Fibroblast of lung (primary cell): ENCODE measurements at places on chromosomes 2 and 18. TPM values are rescaled to one million over a fixed set of nuclear protein-coding genes. Genes with fewer than 3 reads are reported as not detected.
A peak's percentile ranks its signal among the peaks of the same experiment; 100 is the strongest.

FHL2 gene
- 120 and 144 TPM in 2 replicates for total RNA-seq

BOLL gene
- not detected in 2 replicates for total RNA-seq

ADGRF3 gene
- under 0.01 TPM in 1 of 2 replicates, not detected in the other for total RNA-seq

CPO gene
- under 0.01 TPM in 1 of 2 replicates, not detected in the other for total RNA-seq

TRIM54 gene
- total RNA-seq = 0.17 TPM in 1 of 2 replicates, not detected in the other

TUBA3E gene
- not detected in 2 replicates for total RNA-seq

ANKRD62 gene
- total RNA-seq = not detected in 2 replicates

SPATA3 gene
- total RNA-seq = not detected in 2 replicates

MZT2A gene
- 65.2 and 88.4 TPM in 2 replicates for total RNA-seq

GRCh38 chr2:160751021-160751420 lies 257.4 kb upstream of the RBMS1 start:
- DNase-seq = peak; percentile 76

DNA sequence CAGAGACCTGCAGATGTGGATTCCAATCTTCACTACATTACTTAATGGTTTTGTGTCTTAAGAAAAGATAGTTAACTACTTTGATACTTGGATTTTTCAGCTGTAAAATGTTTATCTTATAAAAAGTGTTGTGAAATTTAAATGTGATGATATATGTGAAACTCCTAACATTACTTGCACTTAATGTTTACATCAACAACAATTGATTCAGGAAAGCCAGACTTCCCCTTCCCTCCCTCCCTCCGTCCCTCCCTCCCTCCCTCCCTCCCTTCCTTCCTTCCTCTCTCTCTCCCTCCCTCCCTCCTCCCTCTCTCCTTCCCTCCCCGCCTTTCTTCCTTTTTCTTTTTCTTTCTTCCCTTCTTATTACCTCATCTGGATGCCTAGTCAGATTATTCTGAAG lies 773.9 kb upstream of the FAM98A start:
- no peak for DNase-seq

DNA sequence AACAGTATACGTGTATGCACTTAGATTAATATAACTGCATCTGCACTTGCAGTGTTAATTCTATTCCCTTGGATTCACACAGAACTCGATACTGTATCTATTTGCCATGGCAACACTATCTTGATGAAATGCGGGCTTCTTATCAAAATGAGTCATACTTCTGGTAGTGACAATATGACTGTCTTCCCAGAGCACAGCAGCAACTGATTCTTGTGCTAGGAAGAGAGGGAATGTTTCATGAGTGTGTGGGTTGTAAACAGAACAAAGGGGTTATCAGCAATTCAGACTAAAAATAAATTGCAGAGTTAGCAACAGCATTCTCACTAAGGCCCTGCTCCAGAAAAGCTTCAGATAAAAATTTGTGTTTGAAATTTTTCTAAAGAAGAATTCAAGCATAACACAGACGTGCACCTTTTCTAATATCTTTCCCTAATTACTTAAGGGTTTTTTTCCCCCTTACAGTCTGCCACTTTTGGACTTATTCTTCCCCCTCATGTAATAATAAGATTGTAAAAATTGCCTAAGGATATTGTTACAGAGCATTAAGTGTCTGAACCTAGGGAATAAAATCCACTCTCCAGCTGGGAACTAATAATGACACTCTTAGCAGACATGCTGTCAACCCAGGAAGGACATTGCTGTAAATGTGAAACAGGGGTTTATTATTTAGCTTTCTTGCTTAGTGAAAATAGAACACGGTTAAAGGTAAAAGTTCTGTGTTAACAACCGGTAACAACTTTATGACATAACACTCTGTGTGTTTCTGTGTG lies 99.9 kb upstream of the SLC38A11 start:
- DNase-seq = peak; percentile 79

DNA sequence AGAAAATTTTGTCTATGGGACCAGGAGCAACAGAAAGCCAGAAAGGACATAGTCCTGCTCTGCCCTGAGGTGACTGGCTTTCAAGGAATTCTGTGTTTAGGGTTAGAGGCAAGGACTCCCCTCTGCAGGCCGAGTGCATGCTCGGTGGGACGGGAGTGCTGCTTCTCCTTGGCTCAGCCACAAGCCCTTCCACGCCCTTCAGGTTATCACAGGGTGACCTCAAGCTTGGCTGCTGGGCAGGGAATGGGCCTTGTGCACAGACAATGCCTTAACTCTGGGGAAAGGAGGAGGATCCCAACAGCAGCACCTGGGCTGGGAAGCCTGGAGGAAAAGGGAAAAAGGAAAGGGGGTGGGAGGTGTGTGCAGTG lies 32.8 kb downstream of the FAM178B start:
- no peak for DNase-seq

DNA sequence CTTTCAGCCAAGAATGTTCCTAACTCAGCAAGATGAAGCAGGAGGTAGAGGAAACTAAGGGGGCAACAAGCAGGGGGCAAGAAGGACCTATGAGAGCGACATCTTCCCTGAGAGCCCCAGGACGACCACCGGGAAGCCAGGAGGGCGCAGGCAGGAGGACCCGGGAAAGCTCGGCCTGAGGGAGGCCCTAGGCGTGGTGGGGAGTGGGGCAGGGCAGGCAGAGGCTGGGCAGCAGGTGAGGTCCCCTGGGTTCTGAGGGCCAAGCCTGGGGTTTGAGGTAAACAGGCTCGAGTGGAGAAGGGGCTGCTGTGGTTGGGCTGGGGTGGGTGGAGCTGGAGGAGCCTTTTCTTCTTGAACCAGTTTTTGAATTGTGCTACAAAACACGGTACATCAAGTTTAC lies 1.3 kb upstream of the ALPI start:
- DNase-seq = no peak

DNA sequence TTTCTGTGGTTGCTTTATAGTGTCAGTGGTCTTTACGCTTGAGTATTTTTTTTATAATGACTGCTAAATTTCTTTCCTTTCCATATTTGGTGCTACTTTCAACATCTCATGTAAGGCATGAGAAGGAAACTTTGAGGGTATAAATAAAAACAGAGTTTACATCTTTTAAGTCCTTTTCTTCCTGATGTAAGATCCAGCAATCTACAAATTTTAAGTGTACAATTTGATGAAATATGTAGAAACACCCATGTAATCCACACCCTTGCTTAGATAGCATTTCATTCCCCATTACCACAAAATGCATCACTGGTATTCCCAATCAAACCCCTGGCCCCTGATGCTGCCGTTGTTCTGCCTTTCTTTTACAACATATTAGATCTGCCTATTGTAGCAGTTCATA lies 769.1 kb downstream of the CCDC85A start:
- no peak for DNase-seq

DNA sequence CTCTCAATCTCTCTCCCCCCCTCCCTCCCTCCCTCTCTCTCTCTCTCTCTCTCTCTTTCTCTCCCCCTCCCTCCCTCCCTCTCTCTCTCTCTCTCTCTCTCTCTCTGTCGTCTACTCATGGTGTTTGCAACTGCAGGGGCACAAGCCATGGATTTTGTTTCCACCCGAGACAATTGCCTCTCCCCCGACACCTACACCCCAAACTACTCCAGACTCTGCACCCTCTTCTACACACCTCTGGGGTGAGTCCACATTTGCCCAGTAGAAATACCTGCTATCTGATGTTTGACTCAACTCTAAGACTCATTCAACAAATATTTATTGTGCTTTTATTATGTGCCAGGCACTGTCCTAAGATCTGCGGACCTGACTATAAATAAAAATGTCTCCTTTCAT lies 93.7 kb downstream of the TMEM17 start:
- no peak for DNase-seq

GRCh38 chr2:30936977-30937376 lies 129.7 kb upstream of the CAPN13 start:
- no peak for DNase-seq

- DNase-seq = no peak
These were observed 575.4 kb upstream of the FAM98A start for GRCh38 chr2:34174506-34174905.

DNA sequence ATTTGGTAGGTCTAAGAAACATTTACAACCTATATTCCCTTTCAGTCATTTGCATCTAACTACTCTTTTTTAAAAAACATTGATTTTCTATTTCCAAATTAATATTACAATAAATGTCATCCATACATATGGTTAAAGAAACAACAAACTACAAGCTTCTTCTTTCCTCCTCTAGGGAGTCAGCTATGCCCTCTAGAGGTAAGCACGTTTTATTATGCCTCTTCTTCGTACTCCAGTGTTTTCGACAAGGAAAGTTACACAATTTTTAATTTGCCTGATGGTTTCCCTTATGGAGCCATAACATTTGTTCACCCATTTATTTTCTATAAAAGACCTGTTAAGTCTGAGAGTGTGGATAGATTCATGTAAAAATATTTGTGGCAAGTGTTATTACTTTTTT lies 183.4 kb upstream of the CDH7 start:
- DNase-seq = no peak

- DNase-seq = no peak
These were observed 131.9 kb upstream of the SPATS2L start for GRCh38 chr2:200174433-200175216.

GRCh38 chr18:79329786-79330185 lies 65.9 kb upstream of the NFATC1 start:
- DNase-seq = no peak

- peak; percentile 60 for DNase-seq
These were observed 139.0 kb upstream of the ITGB6 start for GRCh38 chr2:160338901-160339685.
